ENCODE measurements at places on chromosomes 7 and 10. TPM values are rescaled to one million over a fixed set of nuclear protein-coding genes. Genes with fewer than 3 reads are reported as not detected.

GRCh38 chr10:16843252-16843870, 26.1 kb upstream of the RSU1 start:
- H3K27ac ChIP-seq = no peak overlapping the region
- H3K36me3 ChIP-seq = no peaks in the 10 kb centered on the region
- H3K4me1 ChIP-seq = no peaks in the 10 kb centered on the region
- H3K4me3 ChIP-seq = no peak overlapping the region
- no peak for DNase-seq

Gene GJD4
- not detected for total RNA-seq

GRCh38 chr10:109883859-109884771, 39.2 kb downstream of the XPNPEP1 start:
- H3K27ac ChIP-seq = peak overlapping the region; percentile 71
- DNase-seq = peak; percentile 65
- H3K36me3 ChIP-seq = peaks cover 59% of the 10 kb centered on the region
- H3K4me1 ChIP-seq = peaks cover 44% of the 10 kb centered on the region
- H3K4me3 ChIP-seq = peak overlapping the region; percentile 31
- no peaks in the 10 kb centered on the region for H3K27me3 ChIP-seq

- H3K4me3 ChIP-seq = no peak overlapping the region
- H3K27ac ChIP-seq = no peak overlapping the region
- H3K36me3 ChIP-seq = no peaks in the 10 kb centered on the region
- DNase-seq = no peak
These were observed 465.1 kb upstream of the ADARB2 start for GRCh38 chr10:2202401-2202800.

GRCh38 chr10:2464483-2464882, 602.9 kb upstream of the PFKP start:
- H3K36me3 ChIP-seq = no peaks in the 10 kb centered on the region
- no peaks in the 10 kb centered on the region for H3K4me1 ChIP-seq
- H3K27me3 ChIP-seq = no peaks in the 10 kb centered on the region
- no peak overlapping the region for H3K4me3 ChIP-seq
- no peak overlapping the region for H3K27ac ChIP-seq

Gene WEE2
- not detected for total RNA-seq

Gene NFKB2
- 11.0 TPM for total RNA-seq

DNA sequence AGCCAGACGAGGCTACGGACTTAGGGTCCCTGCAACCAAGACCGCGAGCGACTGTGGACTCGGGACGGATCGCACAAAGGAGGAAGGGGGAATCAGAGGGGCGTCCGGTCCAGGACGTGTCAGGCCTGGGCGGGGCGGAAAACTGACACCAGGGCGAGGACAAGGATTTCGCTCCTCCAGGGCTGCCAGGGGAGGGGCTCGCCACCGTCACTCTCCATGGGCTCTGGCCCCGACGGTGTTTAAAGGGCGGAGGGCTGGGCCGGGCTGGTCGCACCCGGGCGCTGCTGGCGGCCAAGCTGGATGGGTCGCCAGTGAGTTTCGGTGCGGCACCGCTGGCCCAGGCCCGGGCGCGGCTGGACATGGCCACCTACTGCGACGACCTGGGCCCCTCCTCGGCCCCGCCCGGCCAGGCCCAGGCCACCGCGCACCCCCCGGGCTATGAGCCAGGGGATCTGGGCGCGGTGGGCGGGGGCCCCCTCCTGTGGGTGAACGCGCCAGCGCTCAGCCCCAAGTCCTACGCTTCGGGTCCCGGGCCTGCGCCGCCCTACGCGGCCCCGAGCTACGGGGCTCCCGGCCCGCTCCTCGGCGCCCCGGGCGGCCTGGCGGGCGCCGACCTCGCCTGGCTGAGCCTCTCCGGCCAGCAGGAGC, at the start of gene FOXI2:
FOXI2 (plus strand) TSS at position 271 of the 648 bp plus-strand sequence; CDS start at position 360, 89 bp downstream.
- H3K27me3 ChIP-seq = peaks cover 94% of the 10 kb centered on the region
- no peaks in the 10 kb centered on the region for H3K36me3 ChIP-seq
- peak within 1 kb of the TSS; percentile 42 for H3K27ac ChIP-seq
- H3K4me3 ChIP-seq = peak within 1 kb of the TSS; percentile 54
- no peak for DNase-seq
- peaks cover 32% of the 10 kb centered on the region for H3K4me1 ChIP-seq

GRCh38 chr10:93911866-93912265, 18.1 kb downstream of the SLC35G1 start:
- no peaks in the 10 kb centered on the region for H3K27me3 ChIP-seq
- no peak overlapping the region for H3K4me3 ChIP-seq
- H3K27ac ChIP-seq = no peak overlapping the region
- H3K36me3 ChIP-seq = peaks cover 17% of the 10 kb centered on the region

GRCh38 chr10:114925587-114926586, 12.1 kb upstream of the TRUB1 start:
- peak overlapping the region; percentile 16 for H3K27ac ChIP-seq
- no peaks in the 10 kb centered on the region for H3K27me3 ChIP-seq
- H3K4me3 ChIP-seq = no peak overlapping the region
- H3K4me1 ChIP-seq = peaks cover 26% of the 10 kb centered on the region
- H3K36me3 ChIP-seq = no peaks in the 10 kb centered on the region
- no peak for DNase-seq

Gene SPDYE5
- not detected for total RNA-seq

Gene SPDYE6
- not detected for total RNA-seq

DNA sequence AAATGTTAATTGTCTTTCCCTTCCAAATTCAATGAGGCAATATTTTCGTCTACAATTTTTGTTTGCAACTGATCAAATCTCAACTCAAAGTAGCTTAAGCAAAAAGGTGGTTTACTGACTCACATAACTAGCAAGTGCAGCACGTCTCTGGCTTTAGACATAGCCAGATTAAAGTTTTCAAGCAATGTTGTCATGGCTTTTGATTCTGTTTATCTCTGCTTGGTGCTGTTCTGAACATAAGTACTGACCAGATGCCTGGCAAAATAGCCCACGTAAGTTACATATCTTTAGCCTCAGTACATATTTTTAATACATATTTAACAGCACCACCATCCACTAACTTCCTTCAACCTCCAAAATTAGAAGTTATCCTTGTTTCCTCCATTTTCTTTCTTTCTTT, 877.9 kb downstream of the KCNMA1 start:
- H3K27me3 ChIP-seq = no peaks in the 10 kb centered on the region
- no peaks in the 10 kb centered on the region for H3K36me3 ChIP-seq

- no peak overlapping the region for H3K4me3 ChIP-seq
- H3K27me3 ChIP-seq = peaks cover 100% of the 10 kb centered on the region
- H3K27ac ChIP-seq = no peak overlapping the region
- no peak for DNase-seq
These were observed 11.6 kb downstream of the EN2 start for GRCh38 chr7:155469311-155470185.

Measured in left ventricle myocardium inferior (tissue), 1 donor.